ENCODE measurements at places on chromosomes 7 and 10. TPM values are rescaled to one million over a fixed set of nuclear protein-coding genes. Genes with fewer than 3 reads are reported as not detected.

Gene AKR1C4
- not detected for total RNA-seq

Gene INHBA
- 0.09 TPM for total RNA-seq

Gene PIP
- not detected for total RNA-seq

Gene HSPA12A
- total RNA-seq: 0.57 TPM
